ENCODE measurements at places on chromosomes 5 and 9. TPM values are rescaled to one million over a fixed set of nuclear protein-coding genes. Genes with fewer than 3 reads are reported as not detected.

DNA sequence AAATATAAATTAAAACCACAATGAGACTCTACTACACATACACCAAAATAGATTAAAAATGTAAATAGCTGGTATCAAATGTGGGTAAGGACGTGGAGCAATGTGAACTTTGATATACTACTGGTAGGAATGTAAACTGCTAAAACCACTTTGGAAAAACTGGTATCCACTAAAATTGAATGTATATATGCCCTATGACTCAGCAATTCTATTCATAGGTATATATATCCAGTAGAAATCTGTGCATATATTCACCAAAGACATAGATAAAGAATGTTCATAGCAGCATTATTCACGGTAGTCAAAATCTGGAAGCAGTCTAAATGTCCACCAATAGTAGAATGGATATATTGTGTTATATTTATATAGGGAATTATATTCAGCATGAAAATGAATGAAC, 85.2 kb downstream of the ERP44 start:
- DNase-seq, result no peak

DNA sequence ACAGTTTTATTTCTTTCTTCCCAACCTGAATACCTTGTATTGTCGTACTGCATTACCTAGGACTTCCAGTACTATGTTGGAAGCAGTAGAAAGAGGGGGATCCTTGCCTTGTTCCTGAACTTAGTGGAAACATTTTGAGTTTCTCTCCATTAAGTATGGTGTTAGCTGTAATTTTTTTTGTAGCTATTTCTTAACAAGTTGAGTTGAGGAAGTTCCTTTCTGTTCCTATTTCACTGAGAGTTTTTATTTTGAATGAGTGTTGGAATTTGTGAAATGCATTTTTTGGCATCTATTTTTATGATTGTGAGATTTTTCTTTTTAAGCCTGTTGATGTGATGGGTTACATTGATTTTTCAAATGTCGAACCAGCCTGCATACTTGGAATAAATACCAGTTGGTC, 49.0 kb downstream of the FSD1L start:
- DNase-seq, result no peak

DNA sequence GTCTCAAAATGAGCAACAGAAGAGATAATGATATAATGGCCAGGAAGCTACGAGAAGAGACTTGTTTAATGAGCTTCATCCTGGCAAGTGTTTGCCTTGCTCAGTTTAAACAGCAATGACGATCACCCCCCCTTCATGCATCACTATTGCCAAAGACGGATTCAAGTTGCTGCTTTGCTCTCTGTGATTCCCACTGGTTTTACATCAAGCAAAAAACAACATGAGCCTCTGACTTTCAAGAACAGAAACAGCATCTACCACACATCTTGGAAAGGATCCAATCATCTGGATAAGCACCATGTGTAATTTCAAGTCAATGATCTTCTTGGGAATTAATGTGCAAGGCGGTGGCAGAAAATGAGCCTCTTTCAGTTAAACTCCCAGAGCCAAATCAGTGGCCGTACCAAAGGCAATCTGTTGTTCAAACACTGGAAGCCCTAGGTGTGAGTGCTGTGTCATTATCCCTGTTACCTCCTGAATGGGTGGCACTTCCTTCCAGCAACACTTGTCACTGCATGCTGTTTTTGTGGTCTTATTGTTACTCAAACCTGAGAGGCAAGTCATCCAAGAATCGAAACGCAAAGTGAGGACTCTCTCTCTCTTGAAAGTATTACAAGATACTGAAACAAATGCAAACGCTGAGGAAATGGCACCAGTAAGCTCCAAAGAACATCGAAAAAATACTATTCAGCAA, 72.8 kb downstream of the MED27 start:
- DNase-seq, result peak; percentile 85

- no peak for DNase-seq
Measured at GRCh38 chr9:87644659-87645058, 81.3 kb upstream of the CTSL start.

Gene EGFLAM
- 37.6 TPM for total RNA-seq

Gene REEP2
- 4.1 TPM for total RNA-seq

Gene IL5
- total RNA-seq, result not detected

Gene PCDHGA4
- 3.9 TPM for total RNA-seq
